ENCODE measurements at places on chromosomes 7 and 10.

GRCh38 chr10:11345224-11346054, 266.0 kb downstream of the USP6NL start:
- DNase-seq: peak; percentile 8

DNA sequence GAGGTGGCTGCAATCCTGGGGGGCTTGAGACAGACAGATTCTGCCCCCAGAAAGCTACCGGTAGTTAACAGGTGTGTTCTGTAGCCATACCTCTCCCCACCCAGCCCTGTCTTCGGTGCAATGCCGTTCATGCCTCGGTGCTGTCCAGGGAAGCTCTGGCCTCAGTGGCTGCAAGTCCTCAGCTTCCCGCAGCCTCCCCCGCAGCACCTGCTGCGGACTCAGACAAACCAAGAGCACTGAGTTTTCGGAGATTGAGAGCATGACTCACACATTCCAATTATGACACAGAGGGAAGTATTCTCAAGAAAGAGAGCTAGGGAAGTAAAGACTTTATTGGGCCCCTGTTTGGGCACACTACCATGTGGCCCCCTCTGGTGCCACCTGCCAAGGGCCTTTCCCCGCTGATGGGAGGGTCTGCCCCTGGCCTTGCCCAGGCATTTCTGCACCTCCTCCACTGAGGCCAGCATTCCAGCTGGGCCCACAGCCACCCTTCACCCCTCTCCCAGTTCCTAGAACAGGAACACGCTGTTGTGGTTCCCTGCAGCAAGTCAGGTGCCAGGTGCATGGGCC, 30.2 kb upstream of the EZH2 start:
- DNase-seq: no peak

GRCh38 chr10:8633909-8634308, 579.4 kb downstream of the GATA3 start:
- DNase-seq: no peak

- no peak for DNase-seq
Observed at GRCh38 chr10:58462863-58463507, 49.7 kb upstream of the BICC1 start.

DNA sequence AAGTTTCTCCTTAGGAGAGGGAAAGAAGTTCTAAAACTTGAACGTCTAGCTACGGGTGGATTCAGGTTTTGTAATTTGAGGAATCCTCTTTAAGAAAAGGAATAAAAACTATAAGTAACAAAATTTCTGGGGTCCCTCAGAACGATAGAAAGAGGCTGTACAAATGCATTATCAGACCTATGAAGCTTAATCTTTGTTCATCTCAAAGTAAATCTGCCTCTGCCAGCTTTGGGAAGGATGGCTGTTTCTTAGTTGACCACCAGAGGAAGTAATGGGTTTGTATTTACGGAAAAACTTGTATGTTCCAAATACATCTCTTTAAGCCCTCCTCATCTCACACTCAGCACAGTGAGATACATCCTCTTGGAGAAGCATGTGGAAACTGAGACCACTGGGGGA, 864 bp downstream of the PSTK start:
- DNase-seq: no peak

DNA sequence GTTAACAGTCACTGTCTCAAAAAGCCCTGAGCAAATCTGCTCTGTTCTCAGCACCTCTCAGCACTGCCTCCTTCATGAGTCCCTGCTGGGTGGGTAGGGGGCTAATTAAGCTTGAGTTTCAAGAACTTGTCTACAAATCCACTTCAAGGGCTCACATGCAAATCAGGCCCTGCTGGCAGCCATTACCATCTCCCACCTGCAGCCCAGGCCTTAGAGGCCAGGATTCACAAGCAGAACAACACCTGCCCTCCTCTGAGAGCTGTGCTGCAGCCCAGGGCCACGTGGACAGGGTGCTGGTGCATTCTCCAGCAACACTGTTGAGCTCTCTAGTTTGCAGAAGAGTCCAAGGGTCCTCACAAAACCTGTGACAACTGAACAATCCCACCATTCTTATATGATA, 119.2 kb downstream of the DPP6 start:
- no peak for DNase-seq

DNA sequence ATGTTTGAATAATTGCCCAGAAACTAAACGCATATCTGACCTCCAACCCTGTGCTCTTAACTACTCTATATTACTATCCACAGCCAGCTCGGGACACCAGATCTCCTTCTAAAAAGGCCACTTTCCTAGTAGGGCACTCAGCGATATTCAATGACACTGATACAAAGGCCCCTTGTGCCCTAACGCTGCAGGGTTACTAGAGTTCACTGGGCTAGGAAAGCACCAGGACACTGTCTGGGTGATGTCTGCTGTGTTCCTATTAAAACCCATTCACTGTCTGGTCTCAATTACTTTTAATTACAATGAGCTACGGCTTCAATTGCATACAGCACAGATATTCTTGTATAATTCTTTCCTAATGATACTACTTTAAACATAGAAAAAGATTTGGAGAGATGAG, 91.7 kb downstream of the SORCS1 start:
- no peak for DNase-seq

GRCh38 chr7:41156268-41156667, 546.6 kb downstream of the INHBA start:
- no peak for DNase-seq

GRCh38 chr10:98920807-98921206, 314.8 kb downstream of the HPSE2 start:
- DNase-seq: no peak

DNA sequence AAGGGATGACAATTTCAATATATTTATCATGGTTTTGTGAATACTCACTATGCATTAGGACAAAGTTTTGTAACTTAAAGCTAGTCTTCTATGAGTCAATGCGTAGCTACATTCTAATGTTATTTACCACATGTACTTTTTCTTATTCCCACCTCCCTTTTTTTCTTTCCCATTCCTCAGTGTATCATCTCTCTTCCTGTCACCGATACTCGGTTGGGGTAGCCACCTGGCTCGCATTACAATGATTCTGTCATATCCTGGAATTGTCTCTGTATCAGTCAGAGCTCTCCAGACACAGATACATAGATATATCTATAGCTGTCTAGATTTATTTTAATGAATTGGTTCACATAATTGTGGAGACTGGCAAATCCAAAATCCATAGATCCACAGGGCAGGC, 9.8 kb upstream of the RALA start:
- DNase-seq: no peak

DNA sequence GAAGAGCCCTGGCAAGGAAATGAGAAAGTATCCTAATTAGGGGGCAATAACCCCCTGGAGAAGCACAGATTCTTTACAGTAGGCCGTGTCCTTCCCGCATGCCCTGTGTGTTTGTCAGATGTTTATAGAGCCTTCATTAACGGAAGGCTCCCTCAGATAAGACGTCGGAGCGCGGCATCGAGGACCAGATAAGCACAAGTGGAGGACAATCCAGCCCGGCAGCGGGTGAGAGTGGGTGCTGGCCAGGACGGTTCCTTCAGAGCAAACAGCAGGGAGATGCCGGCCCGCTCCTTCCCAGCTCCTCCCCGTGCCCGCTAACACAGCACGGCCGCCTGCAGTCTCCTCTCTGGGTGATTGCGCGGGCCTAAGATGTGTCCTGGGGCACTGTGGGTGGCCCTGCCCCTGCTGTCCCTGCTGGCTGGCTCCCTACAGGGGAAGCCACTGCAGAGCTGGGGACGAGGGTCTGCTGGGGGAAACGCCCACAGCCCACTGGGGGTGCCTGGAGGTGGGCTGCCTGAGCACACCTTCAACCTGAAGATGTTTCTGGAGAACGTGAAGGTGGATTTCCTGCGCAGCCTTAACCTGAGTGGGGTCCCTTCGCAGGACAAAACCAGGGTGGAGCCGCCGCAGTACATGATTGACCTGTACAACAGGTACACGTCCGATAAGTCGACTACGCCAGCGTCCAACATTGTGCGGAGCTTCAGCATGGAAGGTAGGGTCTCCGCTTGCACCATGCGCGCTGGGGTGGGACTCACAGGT, at the start of gene GDF2:
Gene GDF2, plus strand, starts transcription at position 155 of the 762 bp plus-strand sequence. Its CDS starts 215 bp downstream, at position 370.
- no peak for DNase-seq

- no peak for DNase-seq
Observed at GRCh38 chr7:7521259-7521658, 14.4 kb downstream of the COL28A1 start.

- no peak for DNase-seq
Observed at GRCh38 chr7:40288827-40289226, 154.0 kb downstream of the SUGCT start.

DNA sequence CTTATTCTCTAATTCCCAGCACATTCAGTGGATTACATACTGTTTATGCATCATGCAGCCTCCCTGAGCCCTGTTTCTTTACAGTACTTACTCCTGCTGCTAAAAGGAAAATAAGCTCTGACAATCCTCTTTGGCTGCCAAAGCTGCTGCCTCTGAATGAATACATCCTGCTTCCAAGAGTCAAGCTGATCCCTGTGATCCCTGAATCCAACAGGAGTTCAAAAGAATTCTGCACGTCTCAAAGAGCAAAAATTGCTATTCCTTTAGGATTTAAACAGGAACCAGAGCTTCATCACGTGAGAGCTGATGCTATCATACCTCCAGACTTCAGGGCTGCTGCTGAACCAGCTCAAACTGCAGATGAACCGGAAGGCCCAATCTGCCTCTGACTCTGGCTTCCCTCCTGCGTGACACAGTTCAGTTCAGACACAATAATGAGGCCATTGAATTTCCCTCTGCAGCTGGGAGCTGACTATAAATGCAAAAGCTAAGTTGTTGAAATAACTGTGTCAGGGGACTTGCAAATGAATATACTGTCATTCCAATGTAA, 851.0 kb upstream of the PHF14 start:
- no peak for DNase-seq

DNA sequence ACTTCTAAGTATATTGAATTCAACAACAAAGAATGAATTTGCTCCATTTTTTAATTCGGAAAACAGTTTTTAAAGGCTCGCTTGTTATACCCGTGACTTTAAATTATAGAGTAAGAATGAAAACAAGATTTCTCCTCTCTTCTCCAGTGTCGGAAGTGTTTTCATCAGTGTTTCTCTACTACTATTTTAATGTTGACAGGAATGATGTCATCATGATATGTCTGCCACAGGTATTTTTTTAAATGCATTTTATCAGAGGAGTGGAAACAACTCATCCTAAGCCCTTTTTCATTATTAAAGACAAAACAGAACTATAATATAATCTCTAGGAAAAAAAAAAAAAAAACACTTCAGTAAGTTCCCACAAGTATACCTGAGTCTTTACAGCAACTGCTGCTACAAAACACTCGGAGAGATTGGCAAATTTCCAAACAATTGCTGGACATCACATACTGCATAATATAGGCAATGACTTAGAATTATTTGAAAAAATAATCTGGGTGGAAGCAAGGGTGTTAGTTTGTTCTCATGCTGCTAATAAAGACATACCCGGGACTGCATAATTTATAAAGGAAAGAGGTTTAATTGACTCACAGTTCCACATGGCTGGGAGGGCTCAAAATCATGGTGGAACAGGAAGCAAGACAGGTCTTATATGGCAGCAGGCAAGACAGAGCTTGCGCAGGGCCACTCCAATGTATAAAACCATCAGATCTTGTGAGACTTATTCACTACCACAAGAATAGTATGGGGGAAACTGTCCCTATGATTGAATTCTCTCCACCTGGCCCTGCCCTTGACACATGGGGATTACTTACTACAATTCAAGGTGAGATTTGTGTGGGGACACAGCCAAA, 4.8 kb upstream of the RNF32 start:
- DNase-seq: no peak

- DNase-seq: no peak
Observed at GRCh38 chr10:132100556-132101349, 35.0 kb downstream of the JAKMIP3 start.

- no peak for DNase-seq
Observed at GRCh38 chr7:23696916-23697441, 13.0 kb upstream of the STK31 start.

GRCh38 chr7:43632746-43633145, 49.8 kb downstream of the STK17A start:
- no peak for DNase-seq

DNA sequence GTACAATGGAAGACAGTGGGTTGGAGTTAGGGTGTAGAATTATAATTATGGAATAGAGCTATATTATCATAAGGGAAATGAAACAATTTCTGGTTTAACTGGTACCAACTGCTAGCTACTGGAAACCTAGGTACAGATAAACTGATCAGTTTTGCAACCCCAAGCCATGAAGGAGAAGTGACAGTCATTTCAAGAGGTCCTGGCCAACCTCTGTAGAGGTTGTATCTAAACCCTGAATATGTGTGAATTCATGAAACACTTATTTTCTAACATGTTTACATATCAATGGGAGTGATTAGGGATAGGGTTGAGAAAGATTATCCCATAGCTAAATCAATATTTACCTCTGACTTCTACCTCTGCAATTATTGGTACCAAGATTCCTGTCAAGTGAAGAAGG, 29.9 kb upstream of the CC2D2B start:
- no peak for DNase-seq

DNA sequence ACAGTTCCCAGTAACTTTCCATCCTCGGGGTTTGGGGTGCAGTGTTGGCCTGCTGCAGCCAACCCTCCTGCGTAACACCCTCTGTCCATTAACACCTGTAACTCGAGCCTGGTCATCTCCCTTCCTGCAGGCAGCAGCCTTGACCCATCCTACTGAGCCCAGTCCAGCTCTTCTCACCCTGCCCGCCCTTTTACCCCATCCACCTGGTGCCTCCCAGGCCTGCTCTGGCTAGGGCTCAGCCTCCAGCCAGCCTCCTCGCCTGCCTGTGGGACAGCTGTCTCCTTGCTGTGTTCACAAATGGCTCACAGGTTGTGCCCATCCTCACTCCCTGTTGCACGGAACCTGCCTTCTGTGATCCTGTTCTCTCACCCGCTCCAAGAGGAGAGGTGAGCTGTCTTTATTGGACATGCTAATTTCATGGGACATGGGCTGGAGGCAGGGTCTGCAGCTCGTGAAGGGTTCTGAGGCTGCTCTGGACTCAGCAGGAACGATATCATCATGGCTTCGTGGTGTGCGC, 277.2 kb upstream of the TCERG1L start:
- no peak for DNase-seq

DNA sequence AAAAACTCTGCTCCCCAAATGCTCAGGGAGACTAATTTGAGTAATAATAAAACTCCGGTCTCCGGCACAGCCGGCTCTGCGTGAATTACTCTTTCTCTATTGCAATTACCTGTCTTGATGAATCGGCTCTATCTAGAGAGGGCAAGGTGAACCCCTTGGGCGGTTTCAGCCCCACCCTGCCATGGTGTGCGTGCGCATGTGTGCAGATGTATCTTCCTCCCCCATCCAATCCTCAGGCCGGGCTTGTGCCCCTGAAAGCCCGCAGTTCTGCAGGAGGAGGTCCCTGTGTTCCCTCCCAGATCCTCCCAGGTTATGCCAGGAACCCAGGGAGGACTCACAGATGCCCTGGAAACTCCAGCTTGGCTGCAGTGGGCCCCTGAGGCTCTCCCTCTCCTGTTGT, 48.3 kb upstream of the MYL10 start:
- DNase-seq: no peak

GRCh38 chr7:148253629-148254028, 336.9 kb upstream of the C7orf33 start:
- no peak for DNase-seq

- DNase-seq: no peak
Observed at GRCh38 chr7:92708111-92709042, 118.2 kb upstream of the FAM133B start.

GRCh38 chr10:47207281-47207615, 92.7 kb upstream of the GDF10 start:
- no peak for DNase-seq

- no peak for DNase-seq
Observed at GRCh38 chr7:56087445-56087844, 5.3 kb downstream of the PHKG1 start.

All from NCI-H2081 treated with DMSO at 0.1 percent for 48 hours (cell line).